ENCODE measurements at places on chromosomes 7 and 10. TPM values are rescaled to one million over a fixed set of nuclear protein-coding genes. Genes with fewer than 3 reads are reported as not detected.

HOXA3 gene
- 6.8 TPM for total RNA-seq

HHEX gene
- total RNA-seq, result 2.0 TPM

NEURL1 gene
- total RNA-seq, result 0.59 TPM

CNPY1 gene
- not detected for total RNA-seq

PDE1C gene
- total RNA-seq, result 0.74 TPM

VPS41 gene
- 82.8 TPM for total RNA-seq

NEUROD6 gene
- not detected for total RNA-seq

TRIM50 gene
- not detected for total RNA-seq

SPDYE11 gene
- not detected for total RNA-seq

AFAP1L2 gene
- 0.05 TPM for total RNA-seq
